NCI-H446 treated with DMSO at 0.1 percent for 48 hours (cell line): ENCODE measurements at places on chromosomes 4 and X.

GRCh38 chr4:28822163-28822562 is 1898.0 kb upstream of the PCDH7 start:
- no peak for DNase-seq

GRCh38 chrX:104864296-104864695 is 298.3 kb downstream of the IL1RAPL2 start:
- DNase-seq, result no peak

GRCh38 chrX:24759786-24760185 is 66.1 kb downstream of the POLA1 start:
- DNase-seq, result no peak

GRCh38 chr4:10172278-10172921 is 55.8 kb upstream of the WDR1 start:
- no peak for DNase-seq

- DNase-seq, result no peak
These were observed 137.4 kb downstream of the DCLK2 start for GRCh38 chr4:150215601-150216000.

DNA sequence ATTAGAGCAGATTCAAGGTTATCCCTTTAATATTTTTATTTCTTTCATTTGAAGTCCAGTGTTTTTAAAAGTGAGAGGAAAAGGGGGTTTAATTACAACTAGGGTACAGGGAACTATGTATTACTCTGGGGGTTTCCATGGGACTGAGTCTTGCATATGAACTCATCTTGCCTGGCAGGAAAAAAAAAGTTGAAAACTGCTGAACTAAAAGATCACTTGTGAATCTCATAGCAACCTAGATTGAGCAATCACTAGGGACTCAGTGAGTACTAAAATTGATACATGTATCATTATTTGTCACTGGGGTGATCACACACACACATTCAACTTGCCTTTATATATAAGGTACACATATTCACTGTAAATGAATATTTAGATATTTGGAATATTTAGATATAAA is 180.7 kb upstream of the SFRP2 start:
- no peak for DNase-seq

DNA sequence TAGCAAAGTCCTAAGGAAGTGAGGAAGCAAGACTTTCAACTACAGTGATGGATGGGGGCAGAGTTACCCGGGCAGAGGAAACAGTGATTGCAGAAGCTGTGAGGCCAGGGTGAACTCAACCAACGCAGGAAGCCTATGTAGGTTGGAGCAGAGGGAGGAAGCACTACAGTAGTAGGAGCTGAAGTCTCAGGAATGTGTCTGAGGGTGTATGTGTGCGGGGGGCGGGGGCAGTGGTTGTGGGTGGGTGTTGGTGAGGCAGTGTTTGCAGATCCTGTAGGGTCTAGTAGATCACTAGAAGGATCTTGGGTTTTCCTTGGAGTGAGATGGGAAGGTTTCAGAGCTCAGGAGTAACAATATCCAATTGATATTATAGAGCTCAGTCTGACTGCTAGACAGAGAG is 9.9 kb upstream of the MID1 start:
- DNase-seq, result no peak

- no peak for DNase-seq
These were observed at the start of gene FGFRL1 for GRCh38 chr4:1011022-1011665. Gene FGFRL1 (plus strand): TSS chr4:1011626. CDS start chr4:1012486, 860 bp downstream.

DNA sequence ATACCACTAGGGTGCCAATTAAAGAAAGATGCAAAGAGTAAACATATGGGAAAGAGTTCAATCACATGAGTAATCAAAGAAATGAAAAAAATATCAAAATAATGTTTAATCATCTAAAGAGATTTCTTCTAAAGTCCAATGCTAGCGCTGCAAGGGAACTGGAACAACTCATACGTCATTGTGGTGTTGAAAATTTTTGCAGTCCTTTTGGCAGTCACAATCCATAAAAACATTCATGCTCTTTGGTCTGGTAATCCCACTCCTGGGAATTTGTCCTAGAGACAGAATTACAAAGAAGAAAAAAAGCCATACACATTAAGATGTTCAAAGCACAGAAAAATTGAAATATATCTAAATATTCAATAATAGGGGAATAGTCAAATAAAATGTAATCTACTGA is 4.6 kb downstream of the P2RY4 start:
- DNase-seq, result no peak

DNA sequence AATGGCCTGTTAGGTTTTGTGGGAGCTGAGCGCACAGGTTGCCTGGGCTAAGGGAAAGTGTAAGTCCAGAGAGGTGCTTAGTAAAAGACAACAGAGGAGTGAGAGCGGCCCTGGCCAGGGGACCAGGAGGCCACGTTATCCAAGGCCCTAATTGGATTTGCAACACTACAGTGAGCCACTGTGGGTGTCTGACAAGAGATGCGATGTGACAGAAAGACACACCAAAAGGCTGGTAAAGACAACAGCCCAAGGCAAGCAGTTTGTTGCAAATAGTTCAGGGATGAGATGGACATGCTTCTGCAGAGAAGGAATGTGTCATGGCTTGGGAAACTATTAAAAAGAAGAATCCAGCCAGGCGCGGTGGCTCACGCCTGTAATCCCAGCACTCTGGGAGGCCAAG is 162.7 kb upstream of the KIT start:
- no peak for DNase-seq

DNA sequence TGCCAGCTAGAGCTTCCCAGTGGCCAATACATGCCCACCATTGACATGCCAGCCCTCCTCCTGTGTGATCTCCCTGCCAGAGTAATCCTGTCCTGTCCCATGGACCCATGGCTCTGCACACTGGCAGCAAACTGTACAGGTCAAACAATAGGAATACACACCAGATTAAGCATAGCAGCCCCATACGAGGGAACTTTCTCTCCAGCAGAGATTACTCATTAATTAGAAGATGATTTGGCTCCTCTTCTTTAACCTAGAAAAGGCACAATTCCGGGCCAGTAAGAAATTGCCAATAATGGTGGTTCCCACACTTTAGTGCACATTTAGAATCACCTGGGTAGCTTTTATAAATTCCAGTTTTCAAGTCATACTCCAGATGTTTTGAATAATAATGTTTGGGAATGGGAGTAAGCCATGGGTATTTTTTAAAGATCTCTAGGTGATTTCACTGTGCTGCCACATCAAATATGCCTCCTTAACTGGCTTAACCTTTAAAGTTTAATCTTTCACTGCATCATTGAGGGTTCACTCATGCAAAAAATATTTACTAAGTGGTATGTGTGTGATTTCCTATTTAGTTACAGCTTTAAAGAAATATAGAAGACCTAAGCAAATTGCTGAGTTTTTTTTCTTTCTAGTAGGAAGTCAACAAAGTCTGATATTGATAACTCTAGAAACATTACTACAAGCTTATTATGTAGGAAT is 277.6 kb upstream of the NWD2 start:
- DNase-seq, result no peak

DNA sequence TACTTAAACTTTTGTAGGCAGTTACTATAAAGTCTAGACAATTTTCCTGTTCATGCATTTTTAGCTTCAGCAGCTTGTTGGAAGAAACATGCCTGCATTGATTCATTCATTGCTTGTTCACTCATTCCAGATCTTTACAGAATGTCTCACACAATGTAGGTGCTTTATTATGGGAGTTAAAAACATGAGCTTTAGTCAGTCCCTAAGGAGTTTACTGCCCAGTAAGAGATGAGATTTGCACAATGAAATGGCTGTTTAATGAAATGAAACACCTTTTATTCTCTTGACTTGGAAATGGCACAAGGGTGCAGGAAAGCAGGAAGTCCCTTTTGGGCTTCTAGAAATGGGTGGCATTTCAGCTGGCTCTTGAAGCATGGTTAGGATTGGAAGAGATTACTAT is 2.9 kb downstream of the NOCT start:
- no peak for DNase-seq
